ENCODE measurements at places on chromosomes 11 and 22. TPM values are rescaled to one million over a fixed set of nuclear protein-coding genes. Genes with fewer than 3 reads are reported as not detected.

- DNase-seq = no peak
These were observed 32.8 kb upstream of the CTTN start for GRCh38 chr11:70365544-70365927.

DNA sequence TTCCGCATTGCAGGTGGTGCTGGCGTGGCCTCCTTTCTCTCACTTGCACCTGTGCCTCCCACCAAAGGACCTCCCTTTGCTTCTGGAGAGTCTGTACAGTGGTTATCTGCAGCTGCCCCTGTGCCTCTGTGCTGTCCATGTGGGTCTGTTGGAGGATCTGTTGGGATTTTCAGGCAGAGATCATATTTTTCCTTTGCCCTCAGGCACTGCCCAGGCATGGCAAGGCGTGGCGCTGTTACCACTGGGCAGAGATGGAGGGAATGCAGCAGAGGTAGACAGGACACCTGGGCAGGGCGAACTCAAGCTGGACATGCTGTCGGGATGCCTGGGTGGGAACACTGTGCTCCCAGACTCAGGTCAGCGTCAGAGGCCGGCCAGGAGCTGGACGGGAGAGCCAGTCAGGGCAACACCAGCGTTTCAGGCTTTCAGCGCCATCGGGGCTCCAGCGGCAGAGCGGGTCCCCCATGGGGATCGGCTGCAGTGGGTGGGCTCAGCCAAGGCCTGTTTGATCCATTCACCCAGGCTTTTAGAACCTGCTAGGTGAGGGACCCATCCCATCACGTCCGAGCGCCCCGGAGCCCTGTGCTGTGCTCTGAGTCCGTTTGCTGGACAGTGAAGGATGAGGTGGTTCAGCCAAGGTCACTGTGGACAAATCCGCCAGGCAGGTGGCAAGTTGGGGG, 718.9 kb downstream of the BRD1 start:
- no peak for DNase-seq

GRCh38 chr11:47179655-47179991, 2.9 kb upstream of the ARFGAP2 start:
- no peak for DNase-seq

- no peak for DNase-seq
These were observed 3.7 kb upstream of the NUCB2 start for GRCh38 chr11:17272801-17273200.

The MUC2 gene
- total RNA-seq = not detected

The DCHS1 gene
- 10.7 TPM for total RNA-seq

The SCARF2 gene
- total RNA-seq = 3.0 TPM

GRCh38 chr11:116481126-116481675, 291.6 kb downstream of the BUD13 start:
- DNase-seq = no peak

GRCh38 chr11:10792385-10793068, 16.2 kb downstream of the EIF4G2 start:
- peak; percentile 94 for DNase-seq

- DNase-seq = no peak
These were observed 52.4 kb downstream of the PACSIN2 start for GRCh38 chr22:42962295-42963230.

The POU2AF1 gene
- total RNA-seq = 0.24 TPM
